ENCODE measurements at places on chromosomes 12 and 14.

- no peak for DNase-seq
Measured at GRCh38 chr12:98437806-98438595, 77.4 kb upstream of the TMPO start.

- no peak for DNase-seq
Measured at GRCh38 chr12:7434670-7435069, 9.3 kb downstream of the CD163L1 start.

DNA sequence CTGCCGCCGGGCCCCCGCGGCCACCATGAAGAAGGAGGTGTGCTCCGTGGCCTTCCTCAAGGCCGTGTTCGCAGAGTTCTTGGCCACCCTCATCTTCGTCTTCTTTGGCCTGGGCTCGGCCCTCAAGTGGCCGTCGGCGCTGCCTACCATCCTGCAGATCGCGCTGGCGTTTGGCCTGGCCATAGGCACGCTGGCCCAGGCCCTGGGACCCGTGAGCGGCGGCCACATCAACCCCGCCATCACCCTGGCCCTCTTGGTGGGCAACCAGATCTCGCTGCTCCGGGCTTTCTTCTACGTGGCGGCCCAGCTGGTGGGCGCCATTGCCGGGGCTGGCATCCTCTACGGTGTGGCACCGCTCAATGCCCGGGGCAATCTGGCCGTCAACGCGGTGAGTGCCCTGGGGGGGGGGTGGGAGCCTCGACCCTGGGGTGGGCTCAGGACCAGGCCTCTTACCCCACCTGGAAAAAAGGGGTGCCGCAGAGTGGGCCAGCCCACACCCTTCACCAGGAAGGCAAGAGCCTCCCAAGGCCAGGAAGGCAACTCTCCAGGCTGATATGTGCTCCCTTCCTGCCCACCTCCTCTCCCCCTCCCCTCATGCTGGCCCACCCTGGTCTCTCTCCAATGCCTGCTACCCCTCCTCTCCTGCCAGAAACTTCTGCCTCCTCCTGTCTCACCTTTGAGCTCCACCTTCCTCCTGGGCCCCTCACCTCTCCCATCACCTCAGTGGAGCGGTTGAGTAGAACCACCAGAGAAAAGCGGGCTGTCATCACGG lies 507 bp downstream of the AQP5 start:
- DNase-seq, result no peak

GRCh38 chr12:121873216-121873569 lies 14.5 kb upstream of the HPD start:
- DNase-seq, result no peak

DNA sequence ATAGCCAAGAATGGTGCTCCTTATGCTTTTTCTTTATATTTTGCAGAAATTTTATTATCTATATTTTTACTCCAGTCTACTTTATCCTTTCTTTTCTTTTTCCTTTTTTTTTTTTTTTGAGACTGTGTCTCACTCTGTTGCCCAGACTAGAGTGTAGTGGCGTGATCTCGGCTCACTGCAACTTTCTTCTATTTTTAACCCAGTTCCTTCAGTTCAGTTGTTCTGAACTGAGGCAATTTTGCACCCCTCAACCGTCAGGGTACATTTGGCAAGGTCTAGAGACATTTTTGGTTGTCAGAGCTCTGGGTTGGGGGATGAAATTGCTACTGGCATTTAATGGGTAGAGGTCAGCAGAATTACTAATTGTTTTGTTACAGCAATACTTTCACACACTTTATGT lies 75.7 kb downstream of the DIP2B start:
- no peak for DNase-seq

- DNase-seq, result no peak
Measured at GRCh38 chr12:31589598-31589903, 1.4 kb downstream of the DENND5B start.

DNA sequence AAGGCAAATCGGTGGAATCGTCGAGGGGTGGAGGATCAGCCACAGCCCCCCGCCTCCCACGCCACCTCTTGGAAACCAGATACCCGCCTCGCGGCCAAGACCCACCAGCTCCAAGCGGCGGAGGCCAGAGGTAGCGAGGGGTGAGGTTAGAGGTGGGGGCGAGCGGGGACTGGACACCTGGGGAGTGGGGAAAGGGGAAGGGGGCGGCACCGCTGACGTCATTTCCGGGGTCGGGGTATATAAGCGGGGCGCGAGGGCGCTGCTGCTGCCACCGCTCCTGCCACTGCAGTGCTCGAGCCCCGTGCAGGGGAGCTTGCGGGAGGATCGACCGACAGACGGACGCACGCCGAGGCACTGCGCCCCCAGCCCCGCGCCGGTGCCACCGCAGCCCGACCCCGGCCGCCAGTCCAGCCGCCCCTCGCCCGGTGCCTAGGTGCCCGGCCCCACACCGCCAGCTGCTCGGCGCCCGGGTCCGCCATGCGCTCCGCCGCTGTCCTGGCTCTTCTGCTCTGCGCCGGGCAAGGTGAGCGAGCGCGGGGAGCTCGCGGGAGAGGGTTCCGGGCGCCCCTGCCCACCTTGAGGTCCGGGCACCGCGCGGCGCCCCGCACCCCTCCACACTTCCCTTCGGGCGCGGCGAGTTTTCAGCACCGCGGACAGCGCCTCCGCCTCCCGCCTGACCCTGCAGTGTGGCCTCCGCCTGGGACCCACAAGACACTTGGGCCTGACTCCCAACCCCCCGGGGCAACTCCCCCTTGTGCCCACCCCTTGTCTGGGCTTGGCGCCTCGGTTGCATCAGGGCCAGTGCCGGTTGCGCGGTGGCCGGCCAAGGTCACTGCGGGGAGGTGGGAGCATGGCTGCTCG lies at the start of gene CHGA:
CHGA (plus strand) TSS at position 268 of the 861 bp plus-strand sequence; CDS start at position 478, 210 bp downstream.
- DNase-seq, result peak; percentile 5

- no peak for DNase-seq
Measured at GRCh38 chr12:857611-858010, 91.9 kb downstream of the RAD52 start.

DNA sequence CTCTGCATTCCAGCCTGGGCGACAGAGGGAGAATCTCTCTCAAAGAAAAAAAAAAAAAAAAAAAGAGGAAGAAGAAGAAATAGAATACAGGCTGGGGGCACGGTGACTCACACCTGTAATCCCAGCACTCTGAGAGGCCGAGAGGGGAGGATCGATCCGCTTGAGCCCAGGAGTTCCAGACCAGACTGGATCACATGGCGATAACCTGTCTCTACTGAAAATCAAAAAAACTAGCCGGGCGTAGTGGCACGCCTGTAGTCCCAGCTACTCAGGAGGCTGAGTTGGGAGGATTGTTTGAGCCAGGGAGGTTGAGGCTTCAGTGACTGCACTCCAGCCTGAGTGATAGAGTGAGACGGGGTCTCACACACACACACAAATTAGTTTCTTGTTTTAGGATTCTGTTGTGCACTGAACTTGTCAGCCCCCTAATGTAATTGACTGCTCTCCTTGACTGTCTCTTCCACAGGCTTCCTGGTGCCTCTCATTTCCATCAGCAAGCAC lies 963 bp upstream of the TINF2 start:
- DNase-seq, result no peak

GRCh38 chr12:64452559-64453329 lies 824 bp downstream of the TBK1 start:
- no peak for DNase-seq

DNA sequence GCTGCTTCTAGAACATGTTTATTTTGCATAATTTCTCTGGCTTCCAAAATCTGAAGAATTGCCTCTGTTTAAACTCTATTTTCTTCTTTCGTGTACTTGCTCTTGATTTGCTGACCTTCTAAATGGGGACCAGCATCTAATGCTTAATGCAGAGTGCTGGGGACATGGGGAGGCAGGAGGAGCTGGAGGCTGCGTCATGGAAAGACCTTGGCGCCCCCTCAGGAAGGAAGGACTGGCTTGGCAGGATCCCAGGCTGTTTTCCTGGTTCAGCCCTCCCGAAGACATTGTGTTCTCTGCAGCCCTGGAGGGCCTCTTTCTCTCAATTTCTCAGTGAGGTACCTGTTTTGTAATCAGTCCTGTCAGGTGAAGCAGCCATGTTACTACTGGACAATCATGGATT lies 5.5 kb downstream of the PRKCH start:
- no peak for DNase-seq

DNA sequence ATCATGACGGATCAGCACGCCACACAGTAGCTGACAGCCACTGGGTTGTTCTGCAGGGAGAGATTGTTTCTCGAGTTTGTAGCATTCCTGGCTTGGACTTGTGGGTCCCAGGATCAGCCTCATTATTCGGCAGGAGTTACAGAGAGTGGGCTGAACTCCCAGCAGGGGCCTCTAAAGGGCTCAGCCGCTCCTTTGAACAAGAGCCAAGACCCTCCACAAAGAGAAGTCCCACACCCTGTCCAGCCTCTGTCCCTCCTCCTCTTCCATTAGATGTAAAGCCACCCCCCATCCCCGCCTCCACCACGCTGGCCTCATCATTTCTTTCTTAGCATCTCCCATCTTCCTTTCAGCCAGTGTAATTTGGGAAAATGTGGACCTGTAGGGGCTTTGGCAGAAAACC lies 96.7 kb upstream of the HSPB8 start:
- DNase-seq, result no peak
